SW 1271 (cell line): ENCODE measurements at places on chromosomes 2 and 18.
A peak's percentile ranks its signal among the peaks of the same experiment; 100 is the strongest.

DNA sequence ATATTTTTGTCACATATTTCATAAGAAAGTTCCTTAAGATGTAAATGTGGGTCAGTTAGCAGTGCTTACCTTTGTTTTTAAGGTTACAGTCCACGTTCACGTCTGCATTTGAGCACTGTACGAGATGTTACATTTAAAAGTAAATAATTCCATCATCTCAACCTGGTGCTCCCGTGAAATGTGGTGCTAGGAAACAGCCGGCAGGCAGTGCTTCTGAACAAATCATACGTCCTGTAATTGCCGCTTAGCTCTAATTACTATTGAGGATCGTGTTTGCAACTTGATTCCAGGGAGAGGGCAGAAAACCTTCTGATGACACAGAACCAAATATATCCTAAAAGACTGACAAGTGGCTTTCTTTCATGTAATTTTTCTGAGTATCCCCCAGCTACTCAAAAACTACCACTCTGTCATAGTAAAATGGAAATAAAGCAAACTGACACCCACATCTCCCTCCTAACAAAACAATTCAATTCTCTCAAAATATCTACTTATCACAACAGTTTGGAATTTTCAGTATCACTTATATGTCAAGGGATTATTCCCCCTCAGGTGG, 297.8 kb upstream of the SESTD1 start:
- no peak for DNase-seq

DNA sequence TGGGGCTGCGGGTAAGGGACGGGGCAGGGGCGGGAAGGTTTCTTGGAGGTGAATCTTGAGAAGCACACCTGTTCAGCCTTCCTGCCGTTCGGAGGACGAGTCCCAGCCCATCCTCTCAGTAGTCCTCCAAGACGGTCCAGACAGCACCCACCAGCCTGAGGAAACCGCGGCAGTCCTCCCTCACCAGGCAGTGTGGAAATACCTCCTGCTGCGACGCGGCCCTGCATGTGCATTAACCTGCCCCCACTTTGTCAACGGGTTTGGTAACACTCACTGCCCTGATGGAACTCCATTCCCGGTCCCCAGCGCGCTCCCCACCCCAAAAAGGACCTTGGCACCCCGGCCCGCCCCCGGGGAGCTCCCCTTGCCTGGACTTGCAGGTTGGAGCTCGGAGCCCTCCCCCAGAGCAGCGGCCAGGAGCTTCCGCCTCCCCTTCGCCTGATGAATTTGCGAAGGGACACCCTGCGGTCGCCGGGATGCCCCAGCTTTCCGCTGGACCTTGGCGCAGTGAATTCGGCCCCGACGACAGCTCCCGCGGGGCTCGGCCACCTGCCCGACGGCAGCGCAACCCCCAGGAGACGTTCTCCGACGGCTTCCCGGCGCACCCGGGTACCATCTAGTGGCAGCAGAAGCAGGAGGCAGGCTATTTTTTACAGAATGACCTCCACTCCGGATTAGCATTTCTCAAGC, 31.5 kb downstream of the ACVR1C start:
- DNase-seq = peak; percentile 2

- DNase-seq = no peak
These were observed 262.1 kb downstream of the GALNT13 start for GRCh38 chr2:154133823-154134222.

DNA sequence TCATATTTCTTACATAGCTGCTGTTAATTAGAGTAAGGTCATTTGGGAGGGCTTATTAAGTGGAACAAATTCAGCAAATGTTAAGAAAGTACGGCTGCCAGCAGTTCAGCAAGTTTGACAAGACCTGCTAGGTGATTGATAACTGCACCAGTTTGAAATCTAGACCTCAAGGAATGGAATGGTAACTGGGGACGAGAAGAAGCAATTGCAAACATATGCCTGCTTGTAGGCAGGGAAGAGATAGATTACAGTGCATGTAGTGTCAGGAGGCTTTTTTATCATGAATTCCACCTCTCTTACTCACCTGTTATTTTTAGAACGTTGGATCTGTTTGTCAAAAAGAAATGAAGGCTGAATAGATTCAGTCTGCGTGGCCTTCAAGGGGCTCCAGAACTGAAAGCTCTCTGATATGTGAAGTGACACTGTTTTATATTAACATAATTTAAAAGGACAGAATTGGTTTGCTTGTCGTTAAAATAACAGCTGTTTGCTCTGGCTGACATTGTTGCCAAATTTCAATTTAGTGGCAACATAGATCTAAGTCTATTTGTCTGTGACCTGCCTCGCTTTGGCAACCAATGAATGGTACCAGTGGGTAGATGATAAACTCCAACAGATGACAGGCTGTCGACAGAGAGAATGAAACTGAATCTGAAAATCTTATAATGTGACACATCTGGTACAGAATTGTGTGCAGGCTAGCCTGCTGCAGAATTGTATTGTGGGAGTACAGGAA, 199.3 kb downstream of the ZNF407 start:
- DNase-seq = peak; percentile 37

DNA sequence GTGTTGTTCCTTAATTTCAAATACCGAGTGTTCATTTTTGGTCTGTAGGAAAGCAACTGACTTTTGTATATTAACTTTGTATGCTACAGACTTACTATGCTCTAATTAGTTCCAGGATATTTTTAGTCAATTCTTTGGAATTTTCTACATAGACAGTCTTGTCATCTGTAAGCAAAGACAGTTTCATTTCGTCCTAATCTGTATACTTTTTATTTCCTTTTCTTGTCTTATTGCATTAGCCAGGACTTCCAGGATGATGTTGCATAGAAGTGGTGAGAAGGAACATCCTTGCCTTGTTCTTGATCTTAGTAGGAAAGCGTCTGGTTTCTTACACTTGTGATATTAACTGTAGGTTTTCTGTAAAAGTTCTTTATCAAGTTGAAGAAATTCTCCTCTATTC, 56.5 kb downstream of the EPC2 start:
- no peak for DNase-seq

GRCh38 chr2:37414470-37414949, 70.1 kb downstream of the QPCT start:
- peak; percentile 80 for DNase-seq

- no peak for DNase-seq
These were observed 39.3 kb downstream of the PAIP2B start for GRCh38 chr2:71187589-71187988.

GRCh38 chr2:212863185-212863588, 288.2 kb downstream of the IKZF2 start:
- no peak for DNase-seq

GRCh38 chr18:23458830-23459529, 5.9 kb downstream of the RIOK3 start:
- DNase-seq = no peak

DNA sequence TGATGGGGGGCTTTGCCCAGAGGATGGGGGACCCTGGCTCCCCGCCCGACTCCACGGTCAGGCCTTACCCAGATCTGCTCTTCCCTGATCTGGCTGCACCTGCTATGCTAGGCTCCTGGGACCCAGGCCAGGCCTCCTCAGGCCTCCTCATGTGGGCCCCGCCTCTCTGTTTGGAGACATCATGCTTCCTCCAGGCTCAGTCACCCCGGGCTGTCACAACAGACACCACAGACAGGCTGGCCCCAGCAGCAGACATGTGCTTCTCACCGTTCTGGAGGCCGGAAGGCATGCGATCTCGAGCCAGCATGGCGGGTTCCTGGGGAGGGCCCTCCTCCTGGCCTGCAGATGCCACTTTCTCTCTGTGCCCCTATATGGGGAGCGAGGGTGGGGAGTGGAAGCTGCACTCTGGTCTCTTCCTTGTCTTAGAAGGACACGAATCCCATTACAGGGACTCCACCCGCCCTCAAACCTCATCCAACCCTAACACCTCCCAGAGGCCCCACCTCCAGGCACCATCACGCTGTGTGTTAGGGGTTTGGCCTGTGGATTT, 10.8 kb upstream of the NEU4 start:
- DNase-seq = no peak

GRCh38 chr2:145286716-145287275, 766.9 kb upstream of the ZEB2 start:
- DNase-seq = no peak

- no peak for DNase-seq
These were observed 8.7 kb downstream of the FARP2 start for GRCh38 chr2:241364781-241365180.

GRCh38 chr2:205714058-205714776, 31.9 kb downstream of the NRP2 start:
- DNase-seq = no peak

DNA sequence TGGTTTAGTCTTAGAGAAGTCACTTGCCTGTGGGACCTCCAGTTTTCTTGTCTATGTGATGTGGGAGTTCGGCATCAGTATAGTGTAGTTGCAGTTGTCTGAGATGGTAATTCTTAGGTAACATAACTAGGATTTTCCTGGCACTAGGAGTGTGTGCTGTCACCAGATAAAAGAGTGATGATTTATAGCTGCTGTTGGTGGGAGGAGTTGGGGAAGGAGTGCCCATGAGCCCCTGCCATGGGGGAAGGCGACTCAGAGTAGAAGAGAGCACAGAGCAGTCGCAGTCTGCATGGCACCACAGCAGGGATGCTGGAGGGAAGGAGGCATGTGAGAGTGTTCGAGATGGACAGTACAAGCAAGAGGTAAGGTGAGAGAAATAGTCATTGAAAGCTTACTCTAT, 38.7 kb downstream of the ATP9B start:
- DNase-seq = no peak

- peak; percentile 88 for DNase-seq
These were observed 47.4 kb downstream of the LRRFIP1 start for GRCh38 chr2:237674731-237675276.

DNA sequence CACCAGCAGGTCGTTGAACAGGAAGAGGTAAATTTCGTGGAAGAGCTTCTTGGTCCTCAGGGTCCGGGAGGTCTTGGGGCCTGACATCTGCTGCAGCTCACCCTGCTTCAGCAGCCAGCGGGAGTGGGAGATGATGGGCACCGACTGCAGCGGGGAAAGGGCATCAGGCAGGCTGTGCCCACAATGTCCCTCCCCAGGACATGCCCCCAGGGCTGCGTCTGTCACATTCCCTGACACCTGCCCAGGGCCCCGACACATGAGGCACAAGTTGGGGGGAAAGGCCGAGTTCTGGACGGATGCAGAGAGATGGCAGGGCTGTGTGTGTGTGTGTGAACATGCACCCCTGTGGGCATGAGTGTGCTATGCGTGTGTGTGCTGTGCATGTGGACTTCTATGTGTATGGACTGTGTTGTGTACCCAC, 13.9 kb downstream of the SNORC start:
- DNase-seq = no peak

DNA sequence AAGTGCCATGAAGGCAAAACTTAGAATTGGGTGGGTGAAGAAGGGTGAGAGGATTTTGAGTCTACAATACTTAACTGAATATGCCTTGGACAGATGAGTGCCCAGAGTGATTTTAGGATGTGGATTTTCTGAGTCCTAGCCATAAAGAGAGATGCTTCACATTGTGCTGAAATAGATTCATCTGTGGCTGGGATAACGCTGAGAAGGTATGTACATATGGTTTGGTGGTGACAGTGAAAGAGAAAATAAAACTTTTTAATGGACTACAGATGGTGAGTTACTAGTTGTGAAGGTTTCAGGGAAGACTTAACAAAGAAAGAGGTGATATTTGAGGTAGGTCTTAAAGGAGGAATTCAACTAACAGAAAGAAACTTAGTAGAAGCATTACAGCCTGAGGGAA, 265.8 kb downstream of the AKAIN1 start:
- no peak for DNase-seq

DNA sequence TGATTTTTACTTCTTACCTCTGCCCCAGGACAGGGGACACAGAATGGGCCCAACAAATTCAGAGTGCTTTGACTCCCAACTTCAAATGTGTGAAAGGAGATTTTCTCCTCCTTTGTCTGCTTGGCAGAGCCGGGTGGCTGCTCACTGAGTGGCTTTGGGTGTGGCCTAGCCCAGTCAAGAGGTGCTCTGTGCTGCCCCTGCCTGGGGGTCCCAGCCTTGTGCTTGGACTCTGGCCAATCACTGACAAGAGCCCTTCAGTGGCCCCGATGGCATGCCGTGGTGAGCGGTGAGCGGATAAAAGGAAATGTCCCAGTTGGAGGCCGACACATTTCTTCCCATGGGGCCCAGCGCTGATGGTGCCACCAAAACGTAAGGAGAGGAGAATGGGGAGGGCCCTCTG, 259.2 kb downstream of the CELF4 start:
- no peak for DNase-seq

DNA sequence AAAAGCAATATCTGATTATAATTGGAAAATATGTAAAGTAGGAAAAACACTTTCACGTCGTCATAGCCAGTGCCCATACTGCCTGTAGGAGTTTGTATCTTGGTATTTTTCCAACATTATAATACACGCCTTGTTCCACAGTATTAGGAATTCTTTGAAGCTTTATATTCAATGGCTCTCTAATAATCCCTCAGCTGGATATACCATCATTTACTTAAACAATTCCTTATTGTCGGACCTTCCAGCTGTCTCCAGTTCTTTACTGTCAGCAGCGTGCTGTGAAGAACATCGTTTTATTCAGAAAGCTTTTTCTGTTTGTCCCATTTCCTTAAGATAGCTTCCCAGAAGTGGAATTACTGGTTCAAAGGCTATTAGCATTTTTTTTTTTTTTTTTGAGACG, 31.7 kb downstream of the ATP6V1C2 start:
- no peak for DNase-seq

DNA sequence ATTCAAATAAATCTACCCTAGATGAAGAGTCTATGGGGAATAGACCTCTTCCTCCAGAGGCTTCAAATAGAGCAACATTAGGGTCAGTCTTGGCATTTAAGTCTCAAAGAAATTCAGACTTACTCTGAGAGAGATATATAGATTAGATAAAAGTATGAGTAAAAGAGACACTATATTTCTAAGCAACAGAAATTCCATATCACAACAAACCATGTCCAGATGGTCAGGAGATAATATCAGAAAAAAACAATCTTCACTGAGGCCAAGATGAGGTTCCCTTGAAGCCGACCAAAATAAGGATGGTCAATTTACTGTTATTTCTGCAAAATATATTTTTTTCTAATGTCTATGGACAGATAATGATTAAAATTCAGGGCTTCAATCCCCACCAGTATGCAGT, 89.1 kb upstream of the NOSTRIN start:
- no peak for DNase-seq

GRCh38 chr2:136328207-136328795, 210.4 kb upstream of the CXCR4 start:
- no peak for DNase-seq

DNA sequence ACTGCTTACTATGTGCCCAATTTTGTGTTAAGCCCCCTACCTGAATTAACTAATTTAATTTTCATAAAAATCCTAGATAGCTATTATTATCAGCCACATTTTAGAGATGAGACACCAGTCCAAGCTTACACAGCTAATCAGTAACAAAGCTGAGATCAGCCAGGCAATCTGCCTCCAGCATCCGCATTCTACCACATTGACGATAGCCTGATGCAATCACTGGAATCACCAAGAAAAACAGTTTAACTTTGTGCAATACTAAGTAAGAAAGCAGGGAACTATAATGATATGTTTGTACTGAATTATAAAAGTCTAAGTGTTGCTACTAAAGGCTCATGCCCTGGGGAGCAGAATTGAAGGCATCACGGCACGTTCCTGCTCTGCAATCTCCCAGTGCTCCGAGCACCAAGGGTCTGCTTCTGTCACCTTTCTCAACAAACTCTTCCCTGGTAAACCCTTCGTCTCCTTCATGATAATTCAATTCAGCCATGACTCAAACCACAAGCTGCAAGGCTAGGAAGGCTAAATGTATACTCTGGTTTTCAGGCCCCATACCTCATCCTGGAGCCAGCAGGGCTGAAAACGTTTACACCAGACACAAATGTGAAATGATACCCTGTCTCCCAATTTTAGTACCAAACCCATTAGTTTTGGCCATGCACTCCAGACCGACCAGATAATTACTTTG, 19.4 kb downstream of the KANSL3 start:
- DNase-seq = no peak

GRCh38 chr2:170218456-170218855, 40.5 kb downstream of the MYO3B start:
- no peak for DNase-seq
